Dermis microvascular lymphatic vessel endothelial cell (primary cell): ENCODE measurements at places on chromosomes 2 and 18.

GRCh38 chr18:36942264-36942663, 113.3 kb downstream of the KIAA1328 start:
- peak; percentile 11 for DNase-seq

DNA sequence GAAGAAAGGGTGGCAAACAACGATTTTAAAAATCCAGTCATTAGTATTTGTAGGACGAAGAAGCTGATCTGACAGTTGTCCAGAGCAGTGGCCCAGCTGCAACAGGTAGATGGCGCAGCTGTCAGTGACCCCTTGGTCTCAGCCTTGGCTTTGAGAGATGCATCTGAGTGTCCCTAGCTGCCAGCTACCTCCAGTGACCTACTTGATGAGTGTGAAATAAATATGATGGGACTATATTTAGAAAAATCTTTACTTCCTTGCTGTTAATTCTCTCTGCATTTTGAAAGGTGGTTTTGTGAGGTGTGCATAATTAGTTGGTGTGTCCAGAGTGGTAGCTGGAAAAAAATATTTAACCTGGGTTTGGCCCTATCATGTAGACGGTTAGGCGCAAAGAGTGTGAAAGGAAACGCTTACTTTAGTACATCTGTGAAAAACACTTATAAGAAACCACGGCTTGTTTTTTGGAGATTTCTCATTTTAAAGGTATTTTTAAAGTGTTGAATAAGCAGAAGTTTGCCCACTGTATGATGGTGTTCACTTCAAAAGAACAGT, 963 bp downstream of the INPP1 start:
- DNase-seq = peak; percentile 58

DNA sequence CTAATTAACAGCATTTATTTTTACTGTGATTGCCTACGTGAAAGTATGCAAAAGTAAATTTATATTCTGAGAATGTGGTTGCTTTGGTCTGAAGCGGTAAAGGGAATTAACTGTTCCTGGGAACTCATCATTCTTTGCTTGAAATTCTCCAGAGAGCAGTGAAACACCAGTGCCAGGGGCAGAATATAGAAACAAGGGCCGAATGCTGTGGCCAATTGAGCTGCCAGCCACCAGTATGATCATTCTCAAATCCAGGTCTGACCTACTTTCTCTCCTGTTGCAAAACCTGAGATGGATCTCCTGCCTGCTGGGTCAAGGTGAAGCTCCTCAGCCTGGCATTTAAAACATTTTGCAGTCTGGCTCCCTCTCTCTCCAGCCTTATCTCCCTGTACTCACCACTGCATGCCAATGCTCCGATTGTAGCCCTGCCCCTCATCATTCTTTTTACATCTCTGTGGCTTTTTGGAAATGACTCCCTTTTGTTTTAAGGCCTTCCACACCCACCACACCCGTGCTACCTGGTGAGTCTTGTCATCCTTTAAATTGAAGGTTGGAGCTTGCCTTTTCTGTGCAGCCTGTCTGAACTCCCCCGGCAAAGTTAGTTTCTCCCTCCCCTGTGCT, 94.5 kb upstream of the TMEM178A start:
- DNase-seq = no peak

GRCh38 chr2:17805166-17805565, 11.1 kb upstream of the MSGN1 start:
- DNase-seq = no peak

- no peak for DNase-seq
Measured at GRCh38 chr2:26438526-26438925, 36.8 kb downstream of the DRC1 start.

DNA sequence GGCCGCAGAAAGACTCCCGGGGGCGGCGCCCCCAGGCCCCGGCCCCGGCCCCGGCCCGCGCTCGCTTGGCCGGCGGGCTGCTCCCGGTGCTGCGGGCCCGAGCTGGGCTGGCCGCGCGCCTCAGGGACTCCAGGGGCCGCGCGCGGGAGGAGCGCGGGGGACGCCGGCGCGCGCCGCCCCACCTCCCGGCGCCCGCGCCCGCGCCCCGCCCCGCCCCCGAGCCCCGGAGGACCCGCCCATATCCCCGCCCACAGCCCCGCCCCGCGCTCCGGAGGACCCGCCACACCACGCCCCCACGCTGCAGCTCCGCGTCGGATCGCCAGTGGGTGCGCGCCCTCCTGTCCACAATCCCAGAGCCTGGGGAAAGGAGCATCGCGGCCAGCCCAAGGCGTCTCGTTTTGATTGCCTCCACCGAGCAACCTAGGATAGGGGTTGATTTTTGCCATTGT, at the start of gene PARD6G:
Gene PARD6G, minus strand, starts transcription at position 122 of the 449 bp plus-strand sequence. CDS start 166 bp downstream, outside the sequence.
- DNase-seq = peak; percentile 73

DNA sequence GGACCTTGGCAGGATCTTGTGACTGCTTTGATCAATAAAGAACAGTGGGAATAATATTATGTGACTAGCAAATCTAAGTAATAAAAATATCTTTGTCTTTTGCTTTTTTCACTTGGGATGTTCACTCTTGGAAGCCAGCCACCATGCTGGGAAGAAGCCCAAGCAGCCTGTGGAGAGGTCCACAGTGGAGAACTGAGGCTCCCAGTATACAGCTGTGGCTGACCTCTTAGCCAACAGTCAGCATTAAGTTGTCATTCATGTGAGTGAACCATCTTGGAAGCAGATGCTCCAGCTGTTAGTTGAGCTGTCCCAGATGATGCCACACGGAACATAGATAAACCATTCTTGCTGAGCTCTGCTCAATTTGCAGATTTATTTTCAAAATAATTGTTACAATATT, 160.0 kb downstream of the OSR1 start:
- no peak for DNase-seq

GRCh38 chr18:8601277-8602032, 7.8 kb upstream of the RAB12 start:
- DNase-seq = no peak
